Activated CD8-positive, alpha-beta memory T cell treated with anti-CD3 and anti-CD28 coated beads for 24 hours (primary cell): ENCODE measurements at places on chromosomes 1 and 21.

DNA sequence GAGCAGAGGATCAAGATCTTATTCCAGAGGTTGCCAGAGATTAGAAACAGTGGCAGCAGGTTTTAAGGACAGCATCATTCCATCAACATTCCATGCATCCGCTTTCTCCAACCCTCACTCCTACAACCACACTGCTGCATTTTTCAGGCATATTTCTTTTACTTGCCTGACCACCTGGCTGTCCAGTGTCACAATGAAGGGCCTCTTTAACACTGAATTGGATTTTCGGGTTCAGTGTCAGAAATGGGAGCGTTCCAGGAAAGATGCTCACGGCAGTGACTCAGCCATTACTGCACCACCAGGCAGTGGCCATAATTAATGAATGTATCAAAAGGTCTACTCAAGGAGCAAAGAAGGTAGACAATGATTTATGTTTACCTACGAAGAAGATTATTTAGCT is 200.4 kb upstream of the ESRRG start:
- no peak for DNase-seq

DNA sequence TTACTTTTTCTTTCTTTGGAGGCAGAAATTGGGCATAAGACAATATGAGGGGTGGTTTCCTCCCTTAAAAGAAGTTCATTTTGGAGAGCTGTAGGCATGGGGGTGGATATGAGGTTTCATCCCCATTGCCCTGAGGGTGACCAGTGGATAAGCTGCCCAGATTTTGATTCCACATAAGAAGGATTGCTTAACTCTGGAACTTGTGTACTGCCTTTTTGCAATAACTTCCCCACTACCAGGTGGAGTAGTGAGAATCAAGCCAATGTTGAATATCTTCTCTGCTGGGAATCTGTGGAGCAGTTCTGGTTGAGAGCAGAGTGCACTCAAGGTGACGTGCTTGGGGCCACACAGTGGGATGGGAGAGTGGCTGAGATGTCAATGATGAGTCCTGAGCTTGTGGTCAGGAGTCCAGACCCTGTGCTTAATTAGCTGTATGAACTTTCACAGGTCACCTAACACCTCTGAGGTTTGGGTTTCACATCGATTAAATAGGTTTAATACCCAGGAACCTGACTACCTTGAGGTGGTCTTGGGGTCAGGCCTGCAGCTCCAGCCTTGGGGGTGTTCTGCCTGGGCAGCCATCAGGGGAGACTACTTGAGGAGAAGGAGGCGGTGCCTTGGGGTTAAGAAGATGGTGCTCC is 152.9 kb downstream of the FCRL5 start:
- DNase-seq, result no peak

DNA sequence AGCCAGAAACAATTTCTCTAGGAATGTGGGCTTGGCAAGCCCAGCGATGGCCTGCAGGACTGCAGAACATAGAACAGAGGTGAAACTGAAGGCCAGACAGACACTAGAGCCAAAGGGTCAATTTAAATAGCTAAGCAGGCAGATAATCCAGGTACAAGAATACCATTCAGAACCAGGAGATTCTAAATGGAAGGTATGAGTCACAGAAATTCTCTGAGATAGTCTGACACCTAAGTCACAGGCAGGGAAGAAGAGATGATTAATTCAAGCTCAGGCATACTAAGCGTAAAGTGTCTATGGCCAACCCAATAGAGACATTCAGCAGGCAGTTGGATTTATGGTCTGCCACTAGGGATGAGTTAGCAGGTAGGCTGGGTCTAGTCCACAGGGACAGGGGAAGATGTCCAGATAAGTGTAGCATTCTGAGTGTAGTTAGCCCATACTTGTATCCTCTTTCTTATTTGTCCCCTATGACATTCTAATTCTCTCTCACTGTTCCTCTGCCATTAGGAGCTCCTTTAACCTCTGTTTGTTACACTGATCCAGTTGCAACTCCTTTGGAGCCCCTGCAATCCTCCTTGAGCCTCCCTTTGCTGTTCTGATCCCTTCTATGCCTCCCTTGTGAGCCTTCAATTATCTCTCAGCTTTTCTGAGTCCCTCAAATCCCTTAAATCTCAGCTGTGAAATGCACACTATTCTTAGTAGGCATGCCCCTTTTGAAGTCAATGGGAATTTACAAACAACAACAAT is 383.8 kb downstream of the LMO4 start:
- no peak for DNase-seq

- no peak for DNase-seq
Observed at GRCh38 chr1:109905491-109905890, 5.2 kb upstream of the CSF1 start.

GRCh38 chr1:108601708-108602410 is 42.0 kb downstream of the EEIG2 start:
- DNase-seq, result no peak

DNA sequence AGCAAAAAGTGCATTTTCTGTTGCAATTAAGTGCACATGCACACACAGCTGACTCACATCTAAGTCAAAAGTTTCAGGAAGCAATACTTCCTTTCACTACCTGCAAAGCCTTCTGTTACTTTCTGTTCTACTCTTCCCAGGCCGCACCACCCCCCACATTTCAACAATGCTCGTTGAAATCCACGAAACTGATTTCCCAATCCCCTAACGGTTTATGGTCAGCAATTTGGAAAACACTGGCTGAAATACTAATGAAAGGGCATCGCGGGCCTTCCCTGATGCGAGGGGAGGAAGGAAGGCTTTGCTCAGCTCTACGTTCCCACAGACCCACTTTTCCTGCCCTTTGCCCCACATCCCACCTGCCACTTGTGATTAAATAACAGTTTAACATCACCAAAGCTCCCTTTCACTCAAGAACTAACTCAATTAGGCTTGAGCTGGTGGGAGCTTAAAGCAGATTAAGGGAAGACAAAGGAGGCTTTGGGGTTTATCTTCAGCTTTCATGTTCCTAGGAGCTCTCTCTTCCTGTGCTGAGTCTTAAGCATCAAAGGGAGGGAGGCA is 243.2 kb upstream of the RAB4A start:
- DNase-seq, result no peak

- no peak for DNase-seq
Observed at GRCh38 chr1:156945881-156946661, 25.6 kb downstream of the LRRC71 start.

DNA sequence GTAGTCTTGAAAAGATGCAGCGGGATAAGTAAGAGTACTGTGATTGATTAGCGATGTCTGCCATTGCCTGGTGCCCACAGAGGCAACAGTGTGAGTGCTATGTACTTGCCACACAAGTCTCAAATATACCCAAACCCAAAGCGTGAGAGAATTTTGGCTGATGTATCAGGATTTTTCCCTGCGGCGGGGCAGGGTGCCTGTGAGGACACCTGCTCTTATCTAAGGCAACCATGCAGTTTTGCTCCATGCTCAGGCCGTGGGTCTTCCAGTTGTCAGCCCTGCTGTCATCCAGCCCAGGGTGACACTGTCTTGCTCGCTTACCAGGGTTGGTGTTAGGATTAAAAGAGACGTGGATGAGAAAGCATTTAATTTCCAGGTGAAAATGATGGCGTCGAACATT is 202.7 kb downstream of the PTPRU start:
- no peak for DNase-seq

DNA sequence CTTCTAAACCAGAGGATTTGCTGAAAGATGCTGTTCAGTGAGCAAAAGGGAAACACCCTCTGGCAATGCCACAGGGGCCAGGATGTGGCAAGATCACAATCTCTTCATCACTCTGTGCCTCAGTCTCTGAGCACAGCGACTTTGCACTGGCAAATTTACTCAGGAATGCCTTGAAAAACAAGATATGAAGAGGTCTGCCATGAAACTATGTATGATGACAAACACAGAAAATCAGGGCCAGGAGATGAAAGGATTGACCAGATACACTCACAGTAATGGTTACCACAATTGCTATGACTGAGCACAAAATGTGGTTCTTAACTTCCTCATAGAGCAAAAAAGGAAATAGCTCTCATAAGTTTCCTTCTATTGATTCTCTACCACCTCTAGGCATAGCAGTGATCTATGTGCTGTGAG is 5.8 kb downstream of the TTC13 start:
- DNase-seq, result no peak

GRCh38 chr1:237146241-237146640 is 104.3 kb downstream of the RYR2 start:
- no peak for DNase-seq

- no peak for DNase-seq
Observed at GRCh38 chr1:179247923-179248322, 18.4 kb upstream of the ABL2 start.

DNA sequence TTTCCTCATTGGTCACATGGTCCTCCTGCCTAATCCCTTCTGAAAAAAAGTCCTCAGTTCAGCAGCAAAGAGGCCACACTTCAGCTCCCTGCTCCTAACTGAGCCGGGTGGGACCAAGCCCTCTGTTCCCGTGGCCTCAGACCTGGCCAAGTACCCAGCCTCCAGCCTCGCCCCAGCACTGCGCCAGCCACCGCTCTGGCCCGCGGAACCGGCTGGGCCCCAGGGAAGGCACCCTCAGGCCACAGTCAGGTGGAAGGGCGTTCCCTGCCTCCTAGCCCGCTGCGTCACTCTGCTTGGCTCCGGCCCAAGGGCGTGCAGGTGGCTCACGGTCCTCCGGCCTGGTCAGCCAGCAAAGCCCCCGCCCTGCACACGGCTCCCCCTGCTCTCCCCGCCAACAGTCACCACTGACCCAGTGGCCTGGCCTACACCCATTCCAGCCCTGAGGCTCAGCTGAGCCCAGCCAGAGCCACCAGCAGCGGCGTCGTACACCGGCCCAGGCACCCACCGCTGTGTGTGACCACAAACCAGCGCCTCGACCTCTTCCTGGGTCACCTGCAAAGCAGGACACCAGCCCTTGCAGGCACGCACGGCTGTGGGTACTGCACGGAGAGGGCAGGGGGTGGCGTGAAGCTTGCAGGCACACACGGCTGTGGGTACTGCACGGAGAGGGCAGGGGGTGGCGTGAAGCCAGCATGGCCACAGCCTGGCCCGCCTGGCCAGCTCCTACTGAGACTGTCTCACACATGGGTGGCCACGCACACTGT is 19.4 kb downstream of the NADK start:
- DNase-seq, result no peak

DNA sequence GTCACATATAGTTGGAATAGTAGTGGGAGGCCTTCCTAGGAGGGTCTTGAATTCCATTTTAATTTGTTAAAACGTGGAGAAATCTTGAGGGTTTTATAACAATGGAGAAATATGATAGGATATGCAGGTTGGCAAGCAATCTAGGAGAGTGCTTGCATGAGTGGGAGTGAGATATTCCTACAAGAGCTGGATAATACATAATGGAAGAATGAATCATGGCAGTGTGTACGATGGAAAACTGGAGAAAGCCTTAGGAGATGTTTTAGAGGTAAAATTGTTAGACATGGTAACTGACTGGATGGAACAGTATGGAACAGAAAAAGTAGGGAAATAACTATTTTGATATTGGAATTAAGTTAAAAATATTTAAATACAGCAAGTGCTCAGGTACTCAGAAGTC is 352.4 kb downstream of the PTBP2 start:
- DNase-seq, result no peak

DNA sequence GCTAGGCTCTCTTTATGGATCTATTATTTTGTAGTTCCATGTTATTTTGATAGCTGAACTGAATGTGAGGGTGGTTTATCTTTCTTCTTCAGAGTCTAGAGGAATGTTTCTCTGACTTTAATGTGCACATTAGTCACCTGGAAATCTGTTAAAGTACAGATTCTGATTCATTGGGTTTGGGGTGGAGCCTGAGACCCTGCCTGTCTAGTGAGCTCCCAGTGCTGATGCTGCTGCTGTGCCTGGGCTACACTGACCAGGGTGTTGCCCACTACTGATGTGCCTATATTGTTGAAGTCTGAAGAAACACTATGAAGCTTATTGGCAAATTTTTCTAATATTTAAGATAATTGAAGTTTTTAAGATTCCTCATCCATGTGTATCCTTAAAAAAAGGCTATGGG is 35.9 kb downstream of the CD46 start:
- no peak for DNase-seq

GRCh38 chr1:8831340-8831739 is 13.9 kb upstream of the RERE start:
- no peak for DNase-seq

DNA sequence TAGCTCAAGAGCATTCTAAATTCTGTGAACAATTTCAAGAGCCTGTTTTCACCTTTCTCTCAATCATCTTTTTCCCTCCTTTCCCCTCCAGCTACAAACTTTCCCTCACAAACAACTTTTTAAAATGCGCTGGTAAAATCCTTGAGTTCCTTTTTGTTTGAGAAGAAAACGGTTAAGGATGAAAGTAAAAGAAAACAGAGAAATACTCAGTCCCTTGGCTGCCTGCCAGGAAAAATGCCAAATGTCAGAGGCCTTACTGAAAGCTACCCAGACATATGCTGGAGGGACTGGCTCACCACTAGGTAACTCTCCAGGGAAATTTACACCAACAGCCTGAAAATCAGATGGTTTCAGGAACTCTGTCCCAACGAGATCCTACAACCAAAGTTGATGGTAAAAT is 11.0 kb upstream of the SERBP1 start:
- DNase-seq, result no peak

GRCh38 chr21:31750843-31751242 is 18.9 kb upstream of the SCAF4 start:
- no peak for DNase-seq

- DNase-seq, result no peak
Observed at GRCh38 chr1:228316589-228317387, 89.8 kb downstream of the TRIM11 start.

DNA sequence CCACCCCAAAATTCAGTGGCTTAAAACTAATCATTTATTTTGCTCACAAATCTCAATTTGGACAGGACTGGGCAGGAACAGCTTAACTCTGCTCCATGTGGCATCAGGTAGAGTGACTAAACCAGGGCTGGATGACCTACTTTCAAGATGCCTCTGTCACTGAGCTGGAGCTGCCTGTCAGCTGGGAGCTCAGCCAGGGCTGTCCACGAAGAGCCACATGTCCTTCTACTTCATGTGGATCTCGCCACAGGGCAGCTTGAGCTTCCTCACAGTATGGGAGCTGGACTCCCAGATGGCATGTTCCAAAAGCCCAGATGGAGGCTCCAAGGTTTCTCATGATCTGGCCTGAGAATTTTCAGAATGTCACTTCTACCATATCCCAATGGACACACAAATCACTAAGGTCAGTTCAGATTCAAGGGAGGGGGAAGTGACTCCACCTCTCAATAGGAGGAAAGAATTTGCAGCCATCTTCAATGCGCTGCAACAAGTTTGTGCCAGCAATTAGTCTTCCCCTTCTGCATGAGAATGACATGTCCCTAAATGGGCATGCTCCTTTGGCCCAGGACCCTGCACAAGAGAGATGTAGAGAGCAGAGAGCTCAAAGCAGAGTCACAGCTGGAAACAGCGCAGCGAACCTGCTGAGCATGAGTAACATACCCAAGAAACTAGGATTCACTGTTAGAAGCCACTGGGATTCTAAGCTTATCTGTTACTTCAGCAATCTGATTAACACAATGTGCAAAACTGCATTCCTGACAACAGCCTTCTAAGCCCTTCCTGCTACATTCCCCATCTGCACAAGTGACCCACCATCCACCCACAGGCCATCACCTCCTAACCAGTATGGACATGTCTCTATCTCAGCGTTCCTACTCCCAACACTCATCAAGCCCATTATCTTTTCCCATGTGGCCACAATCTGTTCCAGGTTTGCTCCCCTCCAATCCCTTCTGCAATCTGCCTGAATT is 17.0 kb downstream of the HLCS start:
- DNase-seq, result no peak
